Adrenal gland (tissue), 19 donors: ENCODE measurements at places on chromosomes 2 and 18.

GRCh38 chr18:11980163-11980493 is 1.2 kb upstream of the IMPA2 start:
- H3K36me3 ChIP-seq: no peaks in the 10 kb centered on the region
- peak; percentile 58 for DNase-seq
- peak overlapping the region; percentile 96 for H3K27ac ChIP-seq
- peaks cover 8% of the 10 kb centered on the region for H3K4me1 ChIP-seq
- no peaks in the 10 kb centered on the region for H3K27me3 ChIP-seq

GRCh38 chr2:2639251-2640139 is 308.4 kb upstream of the MYT1L start:
- H3K27me3 ChIP-seq: no peaks in the 10 kb centered on the region
- no peaks in the 10 kb centered on the region for H3K36me3 ChIP-seq
- no peak overlapping the region for H3K4me3 ChIP-seq
- no peak overlapping the region for H3K27ac ChIP-seq
- no peak for DNase-seq

DNA sequence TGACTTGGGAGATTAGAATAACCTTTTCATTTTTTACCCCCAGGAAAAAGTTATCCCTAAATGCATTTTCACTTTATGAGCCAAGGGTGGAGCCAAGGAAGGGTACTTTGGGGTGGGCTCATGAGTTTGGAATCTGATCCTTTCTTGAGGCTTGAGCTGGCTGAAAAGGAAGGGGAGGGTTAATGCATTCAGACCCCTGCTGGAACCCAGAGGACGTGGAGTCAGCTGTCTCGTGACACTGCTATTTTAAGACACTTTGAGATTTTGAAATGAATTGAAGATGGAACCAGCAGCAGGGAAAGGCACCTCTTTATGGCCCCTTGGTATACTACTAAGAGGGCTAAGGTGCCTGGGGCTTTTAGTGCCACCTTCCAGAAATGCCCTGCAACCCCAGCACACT is 90.4 kb downstream of the MARCHF4 start:
- H3K36me3 ChIP-seq: no peaks in the 10 kb centered on the region
- no peak overlapping the region for H3K4me3 ChIP-seq
- no peak overlapping the region for H3K27ac ChIP-seq
- H3K4me1 ChIP-seq: no peaks in the 10 kb centered on the region
- H3K27me3 ChIP-seq: no peaks in the 10 kb centered on the region

DNA sequence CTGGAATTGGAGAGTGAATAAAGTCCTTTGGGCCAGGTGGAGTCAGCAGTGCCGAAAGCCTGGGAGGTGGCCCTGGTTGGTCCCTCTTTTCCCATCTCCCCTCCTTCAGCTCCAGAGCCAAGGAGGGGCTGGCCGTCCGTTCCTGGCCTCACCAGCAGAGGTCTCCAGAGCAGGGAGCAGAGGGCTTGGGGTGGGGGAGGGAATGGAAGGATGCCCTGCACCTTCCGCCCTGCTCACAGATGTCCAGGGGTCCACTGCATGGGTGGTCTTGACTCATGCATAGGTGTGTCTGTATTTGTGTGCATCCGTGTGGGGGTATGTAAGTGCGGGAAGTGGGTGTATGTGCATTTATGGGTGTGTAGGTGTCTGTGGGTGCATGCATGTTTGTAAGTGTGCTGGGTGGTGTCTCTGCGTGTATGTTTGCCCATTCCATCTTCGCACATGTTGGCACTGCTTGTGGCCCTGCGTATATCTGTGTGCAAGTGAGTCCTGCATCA is 201.8 kb downstream of the ZFP36L2 start:
- DNase-seq: peak; percentile 68
- H3K36me3 ChIP-seq: no peaks in the 10 kb centered on the region
- no peaks in the 10 kb centered on the region for H3K27me3 ChIP-seq

GRCh38 chr2:224881846-224882245 is 160.4 kb downstream of the DOCK10 start:
- no peaks in the 10 kb centered on the region for H3K36me3 ChIP-seq
- peak overlapping the region; percentile 65 for H3K27ac ChIP-seq
- H3K27me3 ChIP-seq: no peaks in the 10 kb centered on the region
- DNase-seq: no peak
- no peaks in the 10 kb centered on the region for H3K4me1 ChIP-seq
- no peak overlapping the region for H3K4me3 ChIP-seq

GRCh38 chr2:234502919-234503285 is 6.0 kb upstream of the ARL4C start:
- H3K27me3 ChIP-seq: peaks cover 8% of the 10 kb centered on the region
- no peaks in the 10 kb centered on the region for H3K36me3 ChIP-seq
- H3K27ac ChIP-seq: no peak overlapping the region
- no peak for DNase-seq
- H3K4me3 ChIP-seq: no peak overlapping the region
- H3K4me1 ChIP-seq: no peaks in the 10 kb centered on the region

- no peaks in the 10 kb centered on the region for H3K4me1 ChIP-seq
- no peaks in the 10 kb centered on the region for H3K27me3 ChIP-seq
- no peaks in the 10 kb centered on the region for H3K36me3 ChIP-seq
- H3K27ac ChIP-seq: no peak overlapping the region
Observed at GRCh38 chr2:147829106-147829505, 15.7 kb upstream of the ACVR2A start.

- no peak overlapping the region for H3K27ac ChIP-seq
- H3K27me3 ChIP-seq: no peaks in the 10 kb centered on the region
- H3K4me3 ChIP-seq: no peak overlapping the region
- no peaks in the 10 kb centered on the region for H3K36me3 ChIP-seq
- H3K4me1 ChIP-seq: peaks cover 4% of the 10 kb centered on the region
Observed at GRCh38 chr2:138365581-138365980, 136.0 kb upstream of the SPOPL start.

DNA sequence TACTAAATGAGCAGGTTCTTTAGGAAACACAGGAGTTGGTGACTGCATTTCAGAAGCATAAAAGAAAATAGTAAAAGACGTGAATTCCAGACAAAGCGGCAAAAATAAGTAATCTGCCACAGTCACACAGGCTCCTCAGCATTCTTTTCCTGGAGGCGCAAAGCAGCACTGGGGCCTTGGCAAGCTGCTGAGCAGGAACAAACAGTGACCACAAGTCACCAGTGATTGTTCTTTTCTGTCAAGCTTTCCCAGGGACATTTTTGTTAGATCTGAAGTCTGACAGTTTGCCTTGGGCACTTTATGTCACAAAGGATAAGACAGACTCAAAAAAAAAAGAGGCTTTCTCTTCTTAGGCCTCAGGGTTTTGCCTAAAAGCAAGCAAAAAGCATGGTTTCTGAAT is 216.2 kb downstream of the CDH20 start:
- no peak overlapping the region for H3K4me3 ChIP-seq
- H3K36me3 ChIP-seq: no peaks in the 10 kb centered on the region
- DNase-seq: peak; percentile 24
- H3K27ac ChIP-seq: no peak overlapping the region
